ENCODE measurements at places on chromosomes 2 and 18. TPM values are rescaled to one million over a fixed set of nuclear protein-coding genes. Genes with fewer than 3 reads are reported as not detected.

Gene TET3
- 7.7 TPM for total RNA-seq

Gene SLC4A1AP
- 31.1 TPM for total RNA-seq

Gene TCF23
- not detected for total RNA-seq

Gene GCG
- not detected for total RNA-seq

Gene HDLBP
- total RNA-seq: 1,343 TPM

Gene PLA2R1
- 13.0 TPM for total RNA-seq

Gene MC5R
- not detected for total RNA-seq

Gene AOX1
- total RNA-seq: 57.4 TPM

Gene IL37
- not detected for total RNA-seq

Gene CXCR1
- not detected for total RNA-seq

Gene TMEM178A
- total RNA-seq: 0.43 TPM

Gene CDKL4
- 4.3 TPM for total RNA-seq

Data from fibroblast of villous mesenchyme (primary cell).